ENCODE measurements at places on chromosomes 16 and 17. TPM values are rescaled to one million over a fixed set of nuclear protein-coding genes. Genes with fewer than 3 reads are reported as not detected.
A peak's percentile ranks its signal among the peaks of the same experiment; 100 is the strongest.

- DNase-seq, result no peak
These were observed 191.1 kb downstream of the CHD9NB start for GRCh38 chr16:52861614-52862022.

GRCh38 chr16:3282103-3282729 is 1.1 kb upstream of the ZNF263 start:
- DNase-seq, result no peak

MAFG gene
- 40.3 TPM for total RNA-seq

GRCh38 chr16:71895679-71896365 is 491 bp downstream of the IST1 start:
- DNase-seq, result peak; percentile 51

GRCh38 chr16:89176147-89176690 is 4.7 kb downstream of the CDH15 start:
- DNase-seq, result no peak

DNA sequence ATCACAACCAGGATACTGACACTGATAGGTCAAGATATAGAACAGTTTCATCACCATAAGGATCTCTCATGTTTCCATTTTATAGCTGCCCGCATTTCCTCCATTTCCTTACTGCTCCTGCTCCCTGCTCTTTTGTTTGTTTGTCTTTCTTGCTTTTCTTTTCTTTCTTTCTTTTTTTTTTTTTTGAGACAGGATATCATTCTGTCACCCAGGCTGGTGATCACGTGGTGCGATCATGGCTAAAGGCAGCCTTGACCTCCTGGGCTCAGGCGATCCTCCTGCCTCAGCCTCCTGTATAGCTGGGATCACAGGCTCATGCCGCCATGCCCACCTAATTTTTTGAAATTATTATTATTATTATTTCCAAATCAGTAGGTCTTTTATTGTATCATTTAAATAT is 31.7 kb downstream of the PRAC1 start:
- no peak for DNase-seq

GRCh38 chr17:81566461-81567126 is 14.4 kb upstream of the FAAP100 start:
- peak; percentile 85 for DNase-seq

FADS6 gene
- not detected for total RNA-seq

DNA sequence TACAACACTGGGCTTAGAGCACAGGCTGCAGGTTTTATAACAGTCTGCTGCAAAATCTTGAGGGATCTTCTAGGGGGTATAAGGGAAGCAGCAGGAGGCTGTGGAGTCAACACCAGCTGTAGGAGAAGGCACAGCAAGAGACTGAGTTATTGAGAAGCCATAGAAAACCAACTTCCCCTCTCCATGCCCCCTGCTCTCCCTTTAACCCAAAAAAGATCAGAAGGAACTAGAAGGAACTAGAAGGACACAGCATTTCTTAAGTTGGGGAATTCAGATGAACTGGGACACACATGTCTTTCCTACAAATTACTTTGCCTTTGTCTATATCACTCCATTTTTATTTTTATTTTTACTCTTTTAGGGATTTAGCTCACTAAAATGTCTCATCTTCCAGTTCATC is 6.2 kb upstream of the CCL18 start:
- no peak for DNase-seq

- no peak for DNase-seq
These were observed 54.0 kb downstream of the CFDP1 start for GRCh38 chr16:75379339-75379738.

GRCh38 chr17:36703860-36704266 is 102.5 kb downstream of the MRM1 start:
- peak; percentile 52 for DNase-seq

CES5A gene
- total RNA-seq, result not detected

ACTG1 gene
- 4,304 TPM for total RNA-seq

- no peak for DNase-seq
These were observed 80.8 kb downstream of the SPECC1 start for GRCh38 chr17:20089756-20090547.

ITGB3 gene
- total RNA-seq, result 102 TPM

DNA sequence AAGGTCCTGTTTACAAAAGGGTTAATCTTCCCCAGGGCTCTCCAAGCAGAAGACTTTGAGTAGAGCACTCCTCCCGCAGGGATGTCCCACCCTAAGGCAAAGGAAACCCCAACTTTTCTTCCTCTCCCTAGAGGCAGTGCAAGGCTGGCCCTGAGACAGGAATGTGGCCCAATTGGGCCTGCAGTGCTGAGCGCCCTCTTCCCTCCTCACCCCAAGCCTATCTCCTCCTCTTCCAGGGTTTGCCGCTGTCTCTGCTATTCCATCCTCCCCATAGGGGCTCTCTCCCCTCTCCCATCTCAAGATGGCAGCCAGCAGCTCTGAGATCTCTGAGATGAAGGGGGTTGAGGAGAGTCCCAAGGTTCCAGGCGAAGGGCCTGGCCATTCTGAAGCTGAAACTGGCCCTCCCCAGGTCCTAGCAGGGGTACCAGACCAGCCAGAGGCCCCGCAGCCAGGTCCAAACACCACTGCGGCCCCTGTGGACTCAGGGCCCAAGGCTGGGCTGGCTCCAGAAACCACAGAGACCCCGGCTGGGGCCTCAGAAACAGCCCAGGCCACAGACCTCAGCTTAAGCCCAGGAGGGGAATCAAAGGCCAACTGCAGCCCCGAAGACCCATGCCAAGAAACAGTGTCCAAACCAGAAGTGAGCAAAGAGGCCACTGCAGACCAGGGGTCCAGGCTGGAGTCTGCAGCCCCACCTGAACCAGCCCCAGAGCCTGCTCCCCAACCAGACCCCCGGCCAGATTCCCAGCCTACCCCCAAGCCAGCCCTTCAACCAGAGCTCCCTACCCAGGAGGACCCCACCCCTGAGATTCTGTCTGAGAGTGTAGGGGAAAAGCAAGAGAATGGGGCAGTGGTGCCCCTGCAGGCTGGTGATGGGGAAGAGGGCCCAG is 1.0 kb downstream of the PRRT2 start:
- no peak for DNase-seq

TSEN54 gene
- 25.3 TPM for total RNA-seq

DNA sequence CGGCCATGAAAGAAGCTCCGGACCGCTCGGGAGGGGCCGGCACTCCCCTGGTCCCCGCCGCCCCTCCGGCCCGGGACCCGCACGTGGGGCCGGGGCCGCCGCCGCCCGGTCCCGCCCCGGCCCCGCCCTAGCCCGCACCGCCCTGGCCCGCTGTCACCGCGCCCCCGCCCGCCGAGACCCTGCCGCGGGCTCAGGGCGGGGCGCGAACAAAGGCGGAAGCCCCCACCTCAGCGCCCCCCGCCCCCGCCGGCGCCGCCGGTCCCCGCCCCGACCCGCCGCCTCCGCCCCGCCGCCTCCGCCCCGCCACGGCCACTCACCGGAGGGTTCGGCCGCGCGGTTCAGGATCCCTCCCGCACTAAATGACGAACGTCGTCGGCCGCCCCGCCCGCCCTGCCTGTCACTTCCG is at the start of gene ARHGDIA:
Gene ARHGDIA, minus strand, starts transcription at position 357 of the 406 bp plus-strand sequence. CDS start 1,407 bp downstream, outside the sequence.
- no peak for DNase-seq

DNA sequence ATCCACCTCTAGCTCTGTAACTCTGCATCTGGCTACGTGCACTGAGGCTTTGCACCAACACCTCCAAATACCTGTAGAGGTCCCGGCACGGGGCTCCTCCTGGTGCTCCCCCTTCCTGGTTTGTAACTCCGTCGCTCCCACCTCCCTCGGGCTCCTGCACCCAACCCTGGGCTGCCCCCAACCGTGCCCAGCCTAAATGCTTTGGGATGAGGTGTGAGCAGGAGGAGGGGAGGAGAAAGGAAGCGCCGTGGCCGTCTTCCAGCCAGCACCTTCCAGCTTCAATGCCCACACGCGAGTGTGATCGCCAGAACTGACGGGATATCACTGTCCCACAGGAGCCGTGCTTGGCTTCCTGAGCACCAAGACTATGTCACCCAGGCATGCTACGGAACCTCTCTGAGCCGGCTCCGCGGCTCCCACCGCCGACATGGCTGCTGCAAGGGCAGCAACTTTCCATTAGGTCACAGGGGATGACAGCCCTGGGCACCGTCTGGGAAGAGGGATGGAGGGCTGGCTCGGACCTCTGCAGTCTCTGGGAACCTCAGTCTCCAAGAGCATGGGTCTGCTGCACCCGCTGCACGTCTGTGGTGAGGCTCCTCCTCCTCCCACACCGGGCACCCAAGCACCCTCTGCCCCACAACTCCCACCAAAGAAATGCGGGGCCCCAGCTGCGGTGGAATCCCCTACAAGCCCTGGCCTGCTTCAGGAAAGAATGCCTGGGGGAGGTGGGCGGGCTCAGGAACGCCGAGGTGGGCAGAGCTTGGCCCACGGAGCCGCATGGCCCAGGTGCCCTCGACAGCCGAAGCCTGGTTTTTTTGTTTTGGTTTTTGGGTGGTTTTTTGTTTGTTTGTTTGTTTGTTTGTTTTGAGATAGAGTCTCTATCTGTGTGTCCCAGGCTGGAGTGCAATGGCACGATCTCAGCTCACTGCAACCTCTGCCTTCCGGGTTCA is 6.4 kb upstream of the SLC38A10 start:
- no peak for DNase-seq

DNA sequence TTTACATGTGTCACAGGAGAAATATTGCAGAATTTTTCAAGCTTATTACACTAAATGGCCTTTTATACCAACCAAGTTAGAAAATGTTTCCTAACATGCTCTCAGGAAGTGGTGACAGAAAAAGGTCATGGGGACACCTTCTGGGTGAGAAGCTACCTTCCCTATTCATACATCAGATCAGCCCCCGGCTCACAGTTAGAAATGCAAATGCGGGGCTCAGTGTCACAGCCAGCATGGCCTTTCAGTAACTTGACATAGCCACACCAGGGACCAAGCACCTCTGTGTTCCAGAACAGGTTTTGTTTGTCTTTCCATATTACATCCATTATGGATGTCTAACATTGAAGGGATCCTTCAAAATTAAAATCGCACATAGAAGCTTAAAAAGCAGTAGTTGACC is 59.5 kb downstream of the CHD9NB start:
- no peak for DNase-seq

GRCh38 chr16:30381291-30382041 is 895 bp downstream of the SEPTIN1 start:
- no peak for DNase-seq

- peak; percentile 94 for DNase-seq
These were observed 8.9 kb upstream of the TIMP2 start for GRCh38 chr17:78933959-78934568.

ALG1 gene
- total RNA-seq, result 27.3 TPM

HAP1 gene
- 12.7 TPM for total RNA-seq

GRCh38 chr17:73748508-73748907 is 104.3 kb upstream of the SDK2 start:
- DNase-seq, result no peak

VMP1 gene
- total RNA-seq, result 100 TPM

DNA sequence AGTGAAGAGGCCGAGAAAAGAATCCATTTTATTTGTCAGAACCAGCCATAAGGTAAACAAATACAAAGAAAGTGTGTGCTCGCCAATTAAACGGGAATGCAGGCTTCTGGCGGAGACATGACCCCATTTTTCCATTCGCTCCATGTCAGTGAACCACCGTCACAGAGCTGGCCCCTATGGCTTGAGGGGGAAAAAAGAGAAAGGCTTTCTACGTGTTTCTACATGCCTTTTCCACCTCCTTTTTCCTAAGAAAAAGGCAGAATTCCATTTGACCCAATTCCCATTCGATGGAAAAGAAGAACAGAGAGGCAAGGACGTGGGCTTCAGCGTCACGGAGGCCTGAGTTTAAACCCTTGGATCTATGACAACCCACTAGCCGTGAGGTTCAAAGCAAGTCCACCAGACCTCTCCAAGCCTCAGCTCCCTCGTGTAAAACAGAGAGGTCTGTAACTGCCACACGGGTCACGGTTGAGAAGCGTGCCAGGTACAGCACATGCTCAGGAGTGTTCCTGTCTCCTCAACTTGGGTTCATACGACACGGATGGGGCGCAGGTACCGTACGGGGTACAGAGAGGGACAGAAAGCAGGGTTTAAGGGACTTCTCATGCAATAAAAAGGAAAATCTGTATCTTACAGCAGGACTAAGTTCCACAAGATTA is 91.9 kb downstream of the NXN start:
- peak; percentile 65 for DNase-seq

- no peak for DNase-seq
These were observed 6.1 kb downstream of the HIRIP3 start for GRCh38 chr16:29989111-29989858.

KRTAP16-1 gene
- not detected for total RNA-seq

DNA sequence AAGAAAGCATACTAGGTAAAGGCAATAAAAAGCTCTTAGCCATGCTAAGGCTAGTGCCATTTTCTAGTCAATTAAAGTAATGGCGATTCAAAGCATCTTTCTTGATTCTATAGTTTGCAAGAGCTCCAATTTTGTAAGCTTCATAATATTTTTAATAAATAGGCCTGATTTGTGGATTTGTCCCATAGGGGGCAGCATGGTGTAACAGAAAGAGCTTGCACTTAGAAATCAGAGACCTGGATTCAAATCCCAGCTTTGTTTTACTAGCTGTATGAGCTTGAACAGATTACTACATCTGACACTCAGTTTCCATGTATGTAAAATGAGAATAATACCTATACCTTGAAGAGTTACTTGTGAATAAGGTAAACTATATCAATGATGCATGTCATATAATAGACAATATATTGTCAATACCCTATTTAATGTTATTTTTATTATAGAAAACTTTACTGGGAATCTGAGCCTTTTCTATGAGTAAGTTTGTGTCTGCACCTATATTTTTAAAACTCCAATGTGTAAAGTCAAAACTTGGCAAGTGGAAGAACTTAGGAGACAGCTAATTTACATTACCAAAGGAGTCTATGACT is 93.6 kb upstream of the NOG start:
- DNase-seq, result no peak

CASKIN1 gene
- total RNA-seq, result 0.56 TPM

KRTAP4-6 gene
- total RNA-seq, result not detected

MVD gene
- 34.6 TPM for total RNA-seq

- DNase-seq, result no peak
These were observed 72.6 kb upstream of the LGALS9 start for GRCh38 chr17:27558341-27558740.

- DNase-seq, result no peak
These were observed 120.2 kb downstream of the KIF2B start for GRCh38 chr17:53942898-53943297.

DNA sequence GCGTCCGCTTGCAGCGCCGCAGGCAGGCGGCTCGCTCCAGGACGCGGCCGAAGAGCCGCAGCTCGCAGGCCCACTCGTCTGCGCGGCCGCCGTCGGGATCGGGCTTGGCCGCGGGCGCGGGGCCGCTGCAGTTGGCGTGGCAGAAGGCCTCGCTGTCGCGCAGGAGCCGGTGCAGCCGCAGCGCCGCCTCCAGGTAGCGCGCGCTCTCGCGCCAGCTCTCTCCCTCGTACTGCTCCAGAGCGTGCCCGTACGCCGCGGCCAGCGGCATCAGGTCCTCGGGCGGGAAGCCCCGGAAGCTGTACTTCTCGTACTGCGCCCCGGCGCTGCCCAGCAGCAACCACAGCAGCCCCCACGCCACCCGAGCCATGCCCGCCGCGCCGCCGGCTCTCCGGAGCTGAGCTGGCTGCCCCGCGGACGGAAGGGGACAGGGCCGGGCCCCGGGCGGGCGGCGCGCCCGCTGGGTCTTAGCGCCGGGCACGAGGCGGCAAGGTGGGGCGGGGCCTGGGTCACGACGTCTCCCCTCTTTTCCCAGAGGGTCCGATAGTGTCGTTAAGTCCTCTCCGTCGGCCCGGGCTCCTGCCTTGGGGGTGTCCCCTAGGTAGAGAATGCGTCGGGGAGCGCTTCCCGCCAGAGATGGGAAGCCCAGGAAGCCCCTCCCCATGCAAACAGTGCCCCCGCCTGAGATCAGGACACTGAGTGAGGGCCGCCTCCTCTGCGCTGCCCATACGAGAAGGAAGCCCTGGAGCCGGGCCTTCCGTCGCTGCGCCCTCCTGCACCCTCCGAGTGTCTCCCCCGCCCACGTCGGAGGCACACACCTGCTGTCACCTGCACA is at the start of gene P3H4:
Gene P3H4, minus strand, starts transcription at position 401 of the 832 bp plus-strand sequence. Its CDS starts 34 bp downstream, at position 367.
- peak; percentile 85 for DNase-seq

TMIGD1 gene
- total RNA-seq, result not detected
